MG63 (cell line): ENCODE measurements at places on chromosomes 12 and 14. TPM values are rescaled to one million over a fixed set of nuclear protein-coding genes. Genes with fewer than 3 reads are reported as not detected.

GRCh38 chr12:89750389-89751351 is 42.0 kb upstream of the ATP2B1 start:
- DNase-seq = no peak

DNA sequence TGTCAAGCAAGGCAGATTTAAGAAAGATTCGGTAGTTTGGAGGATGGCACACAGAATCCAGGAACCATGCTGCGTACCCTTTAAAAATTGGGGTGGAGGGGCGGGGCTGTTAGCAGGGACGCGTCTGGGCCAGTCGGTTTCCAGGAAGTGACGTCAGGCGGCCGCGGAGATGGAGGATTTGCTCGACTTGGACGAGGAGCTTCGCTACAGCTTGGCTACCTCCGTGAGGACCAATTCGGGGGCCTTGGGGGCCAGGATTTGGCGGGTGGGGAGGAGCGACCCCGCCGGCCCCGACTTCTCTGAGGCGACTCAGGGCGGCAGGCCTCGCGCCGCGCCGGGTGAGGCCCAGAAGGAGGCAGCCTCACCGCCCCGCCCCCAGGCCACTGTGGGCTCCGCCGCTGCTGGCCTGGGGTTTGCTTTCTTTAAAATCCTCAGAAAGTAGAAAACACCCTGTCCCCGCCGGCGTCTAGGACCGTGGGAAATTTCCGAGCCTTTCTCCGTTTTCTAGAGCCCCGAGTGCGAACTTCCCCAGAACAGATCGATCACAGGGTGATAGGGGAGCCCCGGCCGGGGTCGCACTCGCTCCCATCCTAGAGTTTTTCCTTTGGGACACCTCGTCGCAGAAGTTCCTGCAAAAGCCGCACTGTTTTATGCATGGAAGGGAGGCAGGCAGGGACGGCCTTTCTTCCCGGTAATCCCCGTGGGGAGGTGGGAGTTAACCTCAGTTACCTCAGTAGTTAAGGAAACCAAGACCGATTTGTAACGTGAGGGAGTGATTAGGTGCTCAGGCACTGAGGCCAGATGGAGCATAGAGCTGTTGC is at the start of gene IFT43:
Gene IFT43, plus strand, starts transcription at position 146 of the 821 bp plus-strand sequence. Its CDS starts 24 bp downstream, at position 170.
- peak; percentile 79 for DNase-seq

- no peak for DNase-seq
These were observed 286.3 kb downstream of the RPAP3 start for GRCh38 chr12:47419497-47419896.

DNA sequence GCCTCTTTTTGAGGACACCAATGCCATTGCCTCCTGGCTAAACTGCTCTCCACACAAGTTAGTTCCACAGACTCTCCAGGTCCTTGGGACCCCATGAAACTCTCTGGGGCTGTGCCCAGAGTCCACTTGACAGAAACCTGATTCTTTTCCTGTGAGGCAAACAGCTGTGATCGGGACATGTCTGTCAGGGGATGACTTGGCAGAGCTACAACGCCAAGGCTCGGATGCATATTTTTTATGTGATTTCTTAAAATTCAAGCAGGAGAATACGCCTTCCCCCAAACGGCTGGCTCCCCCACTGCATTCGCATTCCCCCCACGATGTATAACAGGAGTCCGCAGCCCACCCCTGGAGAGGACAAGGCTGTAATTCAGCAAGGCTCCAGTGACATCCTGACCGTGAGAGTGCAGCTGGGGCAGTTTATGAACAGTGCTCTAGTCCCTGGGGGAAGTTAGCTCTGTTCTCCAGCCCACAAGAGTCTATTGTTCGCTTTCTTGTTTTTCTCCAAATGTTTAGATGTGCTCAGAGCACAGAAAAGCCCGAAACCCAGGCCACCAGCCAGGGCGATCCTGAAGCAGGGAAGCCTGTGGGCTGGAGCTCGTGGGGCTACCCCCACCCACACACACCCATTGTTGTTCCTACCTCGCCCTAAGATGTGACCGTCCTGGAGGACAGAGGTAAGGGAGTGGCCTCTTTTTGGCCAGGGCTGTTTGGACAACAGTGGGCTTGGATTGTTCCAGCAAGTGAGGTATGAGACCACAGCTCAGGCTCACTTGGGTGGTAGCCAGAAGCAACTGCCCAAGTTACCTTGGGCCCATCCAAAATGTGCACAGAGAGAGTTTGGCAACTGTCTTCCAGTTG is 159.5 kb downstream of the ZFP36L1 start:
- no peak for DNase-seq

Gene P2RX2
- not detected in 2 replicates for total RNA-seq

DNA sequence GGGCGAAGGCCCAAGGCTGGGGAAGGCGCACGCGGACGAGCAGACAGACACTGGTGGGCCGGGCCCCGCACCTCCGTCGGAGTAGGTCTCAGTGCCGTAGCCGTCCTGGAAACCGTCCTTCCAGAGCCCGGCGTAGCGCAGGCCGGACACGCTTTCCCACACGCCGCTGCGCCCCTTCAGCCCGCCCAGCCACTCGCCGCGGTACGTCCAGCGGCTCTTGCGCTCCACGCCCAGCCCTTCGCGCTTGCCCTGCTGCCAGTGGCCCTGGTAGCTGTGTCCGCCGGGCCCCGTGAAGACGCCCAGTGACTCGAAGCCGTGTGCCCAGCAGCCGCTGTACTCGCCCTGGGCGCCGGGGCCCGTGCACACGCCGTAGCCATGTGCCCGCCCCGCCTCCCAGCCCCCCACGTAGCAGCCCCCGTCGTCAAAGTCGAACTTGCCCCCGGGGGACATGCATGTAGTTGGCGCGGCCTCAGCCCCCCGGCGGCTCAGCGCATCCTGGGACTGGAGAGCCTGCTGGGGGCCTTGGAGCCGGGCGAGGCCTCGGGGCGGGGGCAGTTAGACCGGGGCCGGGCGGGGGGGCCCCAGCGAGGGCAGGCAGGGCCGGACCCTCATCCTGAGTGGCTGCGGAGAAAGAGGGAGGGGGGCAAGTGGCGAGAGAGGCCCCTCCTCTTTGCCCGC is 1.4 kb downstream of the JPH4 start:
- DNase-seq = no peak

GRCh38 chr12:56339158-56339422 is 406 bp downstream of the IL23A start:
- no peak for DNase-seq

Gene KRT6C
- not detected in 2 replicates for total RNA-seq

Gene FOXG1
- total RNA-seq = 0.03 and 0.67 TPM in 2 replicates

- DNase-seq = no peak
These were observed 184.8 kb downstream of the SLC16A7 start for GRCh38 chr12:59780605-59781135.
